ENCODE measurements at places on chromosomes 12 and 14.

DNA sequence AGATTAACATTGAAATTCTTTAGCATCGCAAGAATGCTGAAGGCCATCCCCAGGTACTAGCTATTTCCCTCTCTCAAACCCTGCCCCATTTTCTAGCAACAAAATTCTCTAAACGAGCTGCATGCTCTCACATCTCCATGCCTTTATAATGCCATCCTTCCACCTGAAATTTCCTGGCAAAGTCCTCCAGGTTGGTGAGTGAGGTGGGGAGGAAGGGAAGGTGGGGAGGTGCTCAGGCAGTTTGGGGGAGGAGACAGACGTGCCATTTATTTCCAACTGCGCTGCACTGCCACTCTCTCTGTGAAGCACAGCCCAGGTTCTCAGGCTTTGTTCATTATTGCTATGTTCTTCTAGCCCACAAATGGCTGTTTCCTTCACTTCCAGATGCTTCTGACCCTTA, 208.4 kb downstream of the PAWR start:
- no peak for DNase-seq

GRCh38 chr12:77045183-77045582, 20.2 kb downstream of the E2F7 start:
- no peak for DNase-seq

GRCh38 chr12:98738002-98738401, 92.9 kb downstream of the APAF1 start:
- DNase-seq, result no peak

DNA sequence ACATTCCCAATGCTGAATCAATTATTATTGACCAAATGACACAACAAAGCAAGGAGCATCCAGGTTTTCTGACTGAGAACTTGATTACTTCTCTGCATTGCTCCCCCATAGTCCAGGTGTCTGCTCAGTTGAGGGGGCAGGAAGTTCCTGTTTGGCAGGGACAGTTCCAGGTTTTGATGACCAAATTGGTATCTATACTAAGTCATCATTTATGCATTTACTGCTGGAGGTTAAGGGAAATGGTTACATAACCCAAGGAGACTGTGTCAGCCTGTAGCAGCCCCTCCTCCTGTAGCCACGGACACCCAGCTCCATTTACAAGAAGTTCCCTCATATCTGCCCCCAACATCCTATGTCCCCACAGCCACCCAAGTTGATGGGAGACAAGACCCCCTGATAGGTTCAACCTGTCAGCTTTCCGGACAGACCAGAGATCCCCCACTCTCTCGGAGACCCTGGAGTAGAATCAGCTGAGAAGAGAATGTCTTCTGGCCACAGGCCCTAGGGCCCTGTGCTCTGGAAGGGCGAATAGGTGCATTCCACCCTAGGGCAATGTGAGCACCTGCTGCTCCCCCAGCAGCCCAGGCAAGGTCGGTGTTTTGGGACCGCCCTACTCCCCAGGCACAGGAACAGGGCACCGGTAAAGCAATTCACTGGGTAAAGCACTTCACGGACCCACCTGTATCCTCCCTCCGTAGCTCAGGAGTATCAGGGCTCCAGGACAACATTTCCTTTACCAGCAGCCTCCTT, 23.6 kb downstream of the IRF2BPL start:
- DNase-seq, result no peak

- DNase-seq, result no peak
These were observed 116.6 kb downstream of the SLC25A47 start for GRCh38 chr14:100439781-100440180.

DNA sequence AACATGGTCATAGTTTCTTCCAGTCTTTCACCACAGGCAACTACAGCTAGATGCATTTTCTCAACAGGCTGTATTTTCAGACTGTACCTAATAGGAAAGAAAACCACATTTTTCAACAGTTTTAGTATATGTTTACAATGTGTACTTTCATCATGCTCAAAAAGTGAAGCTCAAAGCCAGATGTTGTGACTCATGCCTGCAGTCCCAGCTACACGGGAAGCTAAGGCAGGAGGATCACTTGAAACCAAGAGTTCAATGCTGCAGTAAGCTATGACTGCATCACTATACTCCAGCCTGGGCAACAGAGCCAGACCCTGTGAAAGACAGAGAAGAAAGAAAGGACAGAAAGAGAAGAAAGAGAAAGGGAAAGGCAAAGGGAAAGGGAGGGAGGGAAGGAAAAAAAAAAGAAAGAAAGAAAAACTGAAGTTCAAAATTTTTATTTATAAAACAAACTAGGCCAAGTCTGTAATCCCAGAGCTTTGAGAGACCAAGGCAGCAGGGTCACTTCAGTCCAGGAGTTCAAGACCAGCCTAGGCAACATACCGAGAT, 25.5 kb downstream of the GXYLT1 start:
- no peak for DNase-seq

- no peak for DNase-seq
These were observed 105.3 kb downstream of the WIF1 start for GRCh38 chr12:65015850-65016249.

GRCh38 chr12:75747572-75748021, 236.2 kb upstream of the KRR1 start:
- no peak for DNase-seq

- DNase-seq, result peak; percentile 42
These were observed 267.3 kb upstream of the SRRM4 start for GRCh38 chr12:118714051-118714460.

GRCh38 chr12:132163041-132163910, 19.0 kb downstream of the NOC4L start:
- no peak for DNase-seq

DNA sequence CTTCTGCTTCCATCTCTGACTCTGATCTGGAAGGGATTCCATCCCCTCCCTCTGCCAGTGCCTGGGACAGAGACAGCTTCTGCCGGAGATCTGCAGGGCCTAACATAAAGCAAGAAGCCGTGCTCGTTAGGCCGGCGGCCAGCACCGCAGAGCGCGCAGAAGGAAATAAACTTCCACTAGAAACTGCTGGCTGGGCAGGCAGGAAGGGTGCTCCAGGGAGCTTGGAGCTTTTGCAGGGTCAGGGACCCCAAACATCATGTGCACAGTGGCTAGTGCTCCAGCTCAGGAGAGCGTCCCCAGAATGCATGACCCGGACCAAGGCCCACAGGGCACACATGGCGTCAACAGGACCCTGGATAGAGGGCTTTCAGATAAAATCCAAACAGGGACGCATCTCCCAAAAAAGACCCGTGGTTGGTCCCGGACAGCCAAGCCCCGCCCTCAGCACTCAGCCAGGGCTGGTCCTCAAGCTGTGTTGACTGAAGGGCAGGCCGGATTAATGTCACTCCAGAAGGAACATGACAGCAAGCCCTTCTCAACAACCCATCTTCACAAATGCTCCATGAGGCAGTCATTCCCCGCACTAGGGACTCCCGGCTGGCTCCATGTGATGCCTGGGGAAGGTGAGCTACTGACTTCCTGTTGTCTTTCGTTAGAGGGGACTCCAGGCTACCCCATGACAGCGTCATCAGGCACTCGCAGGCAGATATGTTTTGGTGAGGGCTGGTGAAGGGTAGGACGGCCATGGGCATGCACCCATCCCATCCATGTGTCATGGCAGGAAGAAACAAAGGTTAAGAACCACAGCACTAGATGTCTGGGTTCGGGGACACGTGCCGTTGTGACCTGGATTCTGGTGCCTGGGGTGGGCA, 121.5 kb downstream of the CALM1 start:
- no peak for DNase-seq
